NK-92 treated with Interleukin-12 subunit alpha and Interleukin-12 subunit beta, amount 100 ng/mL, for 24 hours (cell line): ENCODE measurements at places on chromosomes 2 and 18.
A peak's percentile ranks its signal among the peaks of the same experiment; 100 is the strongest.

GRCh38 chr18:76378526-76379215, 116.4 kb downstream of the ZNF516 start:
- DNase-seq = no peak

DNA sequence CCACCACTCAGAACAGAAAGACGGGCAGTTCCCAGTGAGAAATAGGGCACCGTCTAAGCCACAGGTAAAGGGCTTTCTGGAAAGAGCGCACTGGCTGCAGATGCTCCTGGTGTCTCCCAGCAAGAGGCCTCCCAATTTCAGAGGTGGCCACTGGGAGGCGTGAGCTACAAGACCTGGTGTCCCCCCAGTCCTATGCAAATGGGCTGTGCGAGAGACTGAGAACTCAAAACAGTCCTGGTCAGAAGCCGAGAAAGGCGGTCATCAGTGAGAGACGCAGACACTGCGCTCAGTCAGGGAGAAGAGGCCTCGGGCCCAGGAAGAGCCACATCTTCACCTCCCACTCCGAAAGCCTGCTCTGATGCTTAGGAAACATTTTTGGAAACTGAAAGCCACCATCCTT, 179.5 kb downstream of the EIPR1 start:
- DNase-seq = no peak

- DNase-seq = no peak
Measured at GRCh38 chr2:171791361-171791760, 102.7 kb downstream of the SLC25A12 start.

- no peak for DNase-seq
Measured at GRCh38 chr18:41646915-41647620, 308.0 kb upstream of the PIK3C3 start.

GRCh38 chr2:240095556-240096523, 40.3 kb downstream of the COPS9 start:
- no peak for DNase-seq

- DNase-seq = no peak
Measured at GRCh38 chr2:213496226-213496625, 212.0 kb downstream of the SPAG16 start.

DNA sequence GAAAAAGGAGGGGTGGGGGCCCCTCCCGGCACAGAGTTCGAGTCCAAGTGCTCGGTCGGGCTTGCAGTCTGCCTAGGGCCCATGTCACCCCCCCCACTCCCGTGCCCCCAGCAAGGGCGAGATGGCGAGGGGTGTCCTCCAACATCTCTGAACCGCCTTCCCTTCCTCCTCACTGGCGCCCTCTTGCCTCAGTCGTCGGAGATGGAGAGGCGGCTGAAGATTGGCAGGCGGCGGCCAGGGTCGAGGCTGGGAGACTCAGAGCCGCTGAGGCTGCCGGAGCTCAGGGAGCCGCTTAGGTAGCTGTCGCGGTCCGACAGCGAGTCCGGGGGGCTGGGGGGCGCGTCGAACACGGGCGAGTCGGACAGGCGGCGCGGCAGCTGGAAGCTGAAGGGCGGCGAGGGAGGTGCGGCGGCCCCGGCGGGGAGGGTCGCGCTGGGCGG, 2.3 kb downstream of the ZFP36L2 start:
- DNase-seq = peak; percentile 58

GRCh38 chr2:216732334-216732733, 37.0 kb upstream of the IGFBP5 start:
- no peak for DNase-seq

DNA sequence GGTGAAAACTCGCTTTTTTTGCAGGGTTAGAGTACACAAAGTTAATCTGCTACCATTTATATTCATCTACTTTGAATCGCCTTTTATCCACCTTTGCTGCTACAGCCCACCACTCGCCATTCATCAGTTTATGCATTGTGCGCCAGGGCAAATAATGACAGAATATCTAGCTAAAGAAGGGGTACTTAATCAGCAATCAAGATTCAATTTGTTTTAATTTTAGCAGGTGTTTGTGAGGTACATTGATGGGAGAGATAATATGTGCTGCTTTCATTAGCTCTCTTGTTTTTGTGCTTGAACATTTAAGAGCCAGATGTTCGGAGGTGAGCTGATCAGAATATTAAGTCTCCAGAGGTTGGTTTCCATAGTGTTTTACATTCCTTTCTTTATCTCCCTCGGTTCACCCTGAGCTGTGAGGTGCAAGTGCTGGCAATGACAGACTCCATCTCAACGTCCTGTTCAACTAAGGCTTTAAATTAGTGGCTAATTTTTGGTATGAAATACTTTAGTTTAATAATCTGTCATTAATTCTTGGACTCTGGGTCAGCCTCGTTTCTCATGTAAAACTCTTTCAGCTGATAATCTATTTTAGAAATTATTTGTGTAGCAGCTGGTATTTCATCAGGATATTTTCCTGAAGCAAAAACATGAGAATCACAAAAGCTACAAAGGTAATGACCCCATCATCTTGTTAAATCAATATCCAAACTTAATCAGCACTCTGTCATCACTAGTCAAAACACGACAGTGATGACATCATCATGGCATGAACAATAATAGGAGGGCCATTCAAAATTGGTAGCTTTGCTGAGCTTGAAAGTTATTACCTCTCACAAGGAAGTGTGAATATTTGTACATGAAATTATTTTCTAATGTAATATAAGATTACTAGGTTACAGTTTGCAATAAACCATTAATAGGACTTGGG, 479.9 kb upstream of the FANCL start:
- DNase-seq = no peak

DNA sequence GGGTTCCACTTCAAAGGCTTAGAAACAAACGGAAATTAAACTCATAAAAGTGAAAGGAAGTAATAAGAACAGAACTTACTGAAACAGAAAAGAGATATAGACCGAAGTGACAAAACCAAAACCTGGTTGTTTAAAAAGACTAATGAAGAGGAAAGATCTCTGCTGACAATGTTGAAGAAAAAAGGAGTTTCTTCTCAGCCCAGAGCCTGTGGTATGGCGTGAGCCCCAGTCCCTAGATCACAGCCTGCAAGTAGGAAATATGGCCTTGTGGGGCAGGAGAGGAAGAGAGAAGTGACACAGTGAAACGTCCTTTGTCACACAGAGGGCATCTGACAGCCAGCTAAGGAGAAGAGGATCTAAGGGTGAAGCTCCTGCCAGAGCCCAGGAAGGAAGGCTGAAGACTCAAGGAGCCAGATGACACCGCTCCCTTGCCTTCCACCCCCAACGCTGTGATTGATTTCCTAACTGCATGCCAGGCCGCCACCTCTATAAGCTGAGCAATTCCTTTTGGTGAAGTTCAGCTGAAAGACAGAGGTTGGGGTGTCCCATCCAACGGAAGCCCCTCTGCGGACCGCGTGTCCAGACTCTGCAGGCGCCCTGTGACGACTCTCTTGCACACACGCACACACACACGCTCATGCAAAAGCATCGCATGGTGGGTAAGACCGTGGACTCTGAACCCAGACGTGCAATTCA, 141.1 kb downstream of the HDAC4 start:
- DNase-seq = no peak

- no peak for DNase-seq
Measured at GRCh38 chr2:144346229-144346628, 173.7 kb downstream of the ZEB2 start.

GRCh38 chr2:200378652-200379290, 72.3 kb downstream of the SPATS2L start:
- DNase-seq = no peak

- DNase-seq = no peak
Measured at GRCh38 chr2:240624950-240625621, at the start of gene GPR35. TSS of gene GPR35 (plus strand) at chr2:240625480. CDS start at chr2:240629953, 4,473 bp downstream.

DNA sequence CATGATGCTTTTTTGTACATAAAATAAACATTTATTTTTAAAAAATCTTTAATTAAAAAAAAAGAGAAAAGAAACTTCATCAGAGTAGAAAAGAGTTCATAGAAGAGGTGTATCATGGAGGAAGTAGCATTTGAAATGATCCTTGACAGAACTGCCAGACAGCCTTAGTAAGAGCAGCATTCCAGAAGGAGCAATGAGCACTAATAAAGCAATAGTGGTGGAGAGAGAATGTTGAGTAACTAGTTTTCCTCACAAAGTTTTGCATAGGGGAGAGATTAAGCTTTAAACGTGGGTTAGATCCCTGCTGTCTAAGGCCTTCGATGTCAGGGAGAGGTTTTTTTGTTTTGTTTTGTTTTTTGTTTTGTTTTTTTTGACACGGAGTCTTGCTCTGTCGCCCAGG, 29.8 kb upstream of the METTL21A start:
- DNase-seq = no peak

- no peak for DNase-seq
Measured at GRCh38 chr2:205681401-205682238, 681 bp upstream of the NRP2 start.

DNA sequence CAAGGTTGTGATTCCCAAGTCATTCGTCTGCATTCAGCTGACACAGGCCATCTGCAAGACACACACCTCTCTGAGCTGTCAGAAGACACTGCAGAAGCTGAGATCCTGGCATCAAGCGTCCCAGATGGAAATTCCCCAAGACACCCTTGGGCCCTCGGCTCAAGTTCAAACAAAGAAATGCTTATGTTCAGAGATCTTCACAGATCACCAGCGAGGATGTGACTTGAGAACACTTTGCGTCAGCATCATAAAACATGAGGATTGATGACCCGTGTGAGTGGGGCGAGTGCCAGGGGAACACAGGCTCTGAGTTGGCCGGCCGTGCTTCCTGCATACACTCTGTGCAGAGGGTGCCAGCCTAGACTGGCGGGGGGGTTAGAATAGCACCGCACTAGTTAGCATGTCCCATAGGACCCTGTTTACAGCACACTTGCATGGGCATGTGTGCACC, 36.8 kb downstream of the KCNIP3 start:
- DNase-seq = no peak

GRCh38 chr18:74468547-74469061, 11.5 kb upstream of the DIPK1C start:
- no peak for DNase-seq

DNA sequence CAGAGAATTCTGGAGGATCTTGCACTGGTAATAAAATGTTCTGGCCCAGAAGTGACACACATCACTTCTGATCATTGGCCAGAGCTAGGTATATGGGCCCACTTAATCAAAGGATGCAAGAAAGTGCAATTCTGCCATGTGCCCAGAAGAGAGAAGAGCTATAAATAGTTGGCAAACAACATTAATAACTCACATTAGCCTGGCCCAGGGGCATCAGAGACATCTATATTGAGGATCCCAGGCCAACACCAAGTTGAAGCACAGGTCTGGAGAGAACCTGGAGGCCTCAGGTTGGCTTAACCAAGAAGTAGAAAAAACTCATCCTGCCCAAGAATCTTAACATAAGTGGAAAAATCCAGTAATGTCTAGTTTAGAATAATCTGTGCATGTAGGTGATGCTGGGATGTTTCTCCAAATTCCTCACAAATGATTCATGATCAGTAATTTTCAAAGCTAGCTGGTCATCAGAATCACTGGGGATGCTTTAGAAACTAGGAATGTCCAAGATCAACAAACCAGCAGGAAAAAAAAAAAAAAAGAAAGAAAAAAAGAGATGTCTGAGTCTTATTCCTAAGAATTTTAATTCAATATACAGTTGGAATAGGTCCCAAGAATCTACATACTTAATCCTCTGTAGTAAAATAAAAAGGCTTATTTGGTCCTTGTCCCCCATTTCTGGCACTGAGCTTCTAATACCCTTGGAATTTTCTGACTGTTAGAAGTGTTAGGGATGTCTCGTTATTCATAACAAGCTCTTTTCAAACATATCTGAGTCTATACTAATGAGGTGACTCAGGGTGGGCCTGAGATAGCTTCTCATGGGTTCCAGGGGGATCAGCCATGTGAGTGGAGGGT, 35.0 kb upstream of the EVA1A start:
- DNase-seq = no peak

DNA sequence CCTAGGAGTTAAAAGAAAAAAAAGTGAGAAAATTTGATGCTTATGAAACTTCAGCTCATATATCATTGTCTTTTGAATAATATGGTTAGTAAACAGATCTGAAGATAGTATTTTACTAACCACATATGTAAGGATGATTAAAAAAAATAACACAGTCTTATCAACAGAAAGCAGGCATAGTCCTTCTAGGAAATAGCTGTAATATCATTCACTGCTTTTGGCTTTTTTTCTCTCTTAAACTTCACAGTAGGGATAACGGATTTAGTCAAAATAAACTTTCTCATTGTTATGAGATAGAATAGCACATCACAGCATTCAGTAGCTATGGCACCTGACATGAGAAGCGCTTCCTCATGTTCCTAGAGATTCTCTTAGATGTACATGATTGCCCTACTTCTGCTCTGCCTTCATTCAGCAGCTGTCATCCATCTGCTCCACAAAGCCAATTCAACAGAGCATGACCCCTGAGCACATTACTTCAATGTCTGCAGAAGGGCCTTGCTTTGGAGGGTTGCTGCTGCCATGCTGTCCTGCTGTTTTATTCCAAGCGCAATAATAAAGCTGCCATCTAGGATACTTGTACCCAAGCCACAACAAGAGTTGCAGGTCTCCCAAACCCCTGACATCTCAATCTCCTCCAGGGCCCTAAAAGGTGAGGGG, 67.0 kb downstream of the TTC21B start:
- DNase-seq = no peak

DNA sequence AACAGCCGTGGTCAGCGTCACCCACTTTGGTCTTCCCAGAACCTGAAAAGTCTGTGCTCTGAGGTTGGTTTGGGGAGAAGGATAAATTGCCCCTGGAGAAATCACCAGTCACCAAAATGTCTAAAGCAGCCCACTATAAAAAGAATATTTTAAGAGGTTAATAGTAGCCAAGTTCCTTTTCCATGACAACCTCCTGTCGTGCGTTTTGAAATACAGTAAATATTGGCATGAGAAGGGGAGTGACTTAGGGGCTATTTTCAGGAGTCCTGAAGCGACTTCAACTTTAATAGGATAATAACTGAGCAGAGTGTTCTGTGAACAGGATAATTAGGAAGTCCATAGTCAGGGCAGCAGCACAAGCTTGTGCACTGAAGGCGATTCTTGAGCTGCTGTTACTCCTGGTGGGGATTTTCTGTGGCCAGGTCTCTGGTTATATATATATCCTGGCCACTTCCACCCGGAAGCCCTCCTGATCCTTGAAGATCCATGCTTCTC, 49.3 kb downstream of the RNF144A start:
- DNase-seq = no peak

GRCh38 chr2:10079266-10079869, 843 bp downstream of the CYS1 start:
- DNase-seq = no peak

- no peak for DNase-seq
Measured at GRCh38 chr2:224937887-224938286, 104.4 kb downstream of the DOCK10 start.

GRCh38 chr18:10197097-10197496, 257.3 kb upstream of the APCDD1 start:
- no peak for DNase-seq

- DNase-seq = no peak
Measured at GRCh38 chr2:232674491-232674890, 22.6 kb upstream of the GIGYF2 start.

DNA sequence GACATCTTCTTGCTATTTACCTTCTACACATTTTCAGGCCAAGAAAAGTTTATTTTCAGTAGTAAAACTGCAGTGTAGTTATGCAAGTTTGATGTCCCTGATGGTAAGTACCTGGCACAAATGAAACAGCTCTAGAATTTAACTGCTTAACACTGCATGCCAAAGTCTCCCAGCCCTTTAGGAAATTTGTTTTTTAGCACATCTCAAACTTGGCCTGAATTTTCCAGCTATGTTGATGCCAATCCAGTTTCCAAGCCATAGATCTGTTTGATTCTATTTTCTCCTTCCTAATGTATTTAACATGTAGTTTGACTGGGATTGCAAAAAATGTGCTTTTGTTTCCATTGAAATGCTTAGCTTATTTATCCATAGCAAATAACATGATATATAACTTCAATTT, 29.3 kb upstream of the ZNF385B start:
- no peak for DNase-seq
